ENCODE measurements at places on chromosomes 2 and 18.

- DNase-seq, result no peak
Observed at GRCh38 chr2:203451011-203451410, 84.1 kb downstream of the RAPH1 start.

DNA sequence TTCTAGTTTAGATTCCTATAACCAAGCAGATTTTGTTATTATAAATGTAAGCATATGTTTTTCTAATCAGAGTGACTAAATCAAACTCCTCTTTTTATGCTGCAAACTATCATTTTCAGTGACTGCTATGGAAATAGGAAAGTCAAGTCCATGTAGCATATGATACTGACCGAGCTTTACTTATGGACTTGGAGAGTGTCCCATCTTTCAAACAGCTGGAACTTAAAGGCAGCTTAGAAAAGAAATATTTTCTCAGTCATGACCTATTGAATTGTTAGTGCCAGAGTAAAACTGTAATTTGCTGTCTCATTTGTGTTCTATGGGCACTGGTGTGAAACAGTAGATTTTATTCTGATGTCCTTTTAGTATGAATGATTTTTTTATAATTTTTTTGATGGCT lies 76.7 kb downstream of the PHLPP1 start:
- no peak for DNase-seq

DNA sequence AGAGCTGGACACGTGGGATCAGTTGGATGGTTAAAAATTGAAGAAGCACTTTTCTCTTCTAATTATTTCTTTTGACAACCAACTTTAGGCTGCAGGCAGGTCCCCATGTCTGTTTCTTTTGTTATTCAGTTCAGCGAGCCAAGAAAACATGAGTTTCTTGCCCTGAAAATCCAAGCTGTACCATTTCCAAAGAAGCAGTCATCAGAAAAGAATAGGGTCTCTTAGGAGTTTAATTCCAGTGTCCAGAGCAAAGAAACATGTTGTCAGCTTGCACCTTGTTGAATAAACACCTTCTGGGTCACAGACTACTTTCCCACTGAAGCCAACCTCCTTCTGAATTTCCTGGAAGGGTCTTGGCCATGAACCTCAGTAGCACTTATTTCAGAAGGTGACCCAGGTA lies 170.5 kb upstream of the COPS8 start:
- DNase-seq, result no peak

DNA sequence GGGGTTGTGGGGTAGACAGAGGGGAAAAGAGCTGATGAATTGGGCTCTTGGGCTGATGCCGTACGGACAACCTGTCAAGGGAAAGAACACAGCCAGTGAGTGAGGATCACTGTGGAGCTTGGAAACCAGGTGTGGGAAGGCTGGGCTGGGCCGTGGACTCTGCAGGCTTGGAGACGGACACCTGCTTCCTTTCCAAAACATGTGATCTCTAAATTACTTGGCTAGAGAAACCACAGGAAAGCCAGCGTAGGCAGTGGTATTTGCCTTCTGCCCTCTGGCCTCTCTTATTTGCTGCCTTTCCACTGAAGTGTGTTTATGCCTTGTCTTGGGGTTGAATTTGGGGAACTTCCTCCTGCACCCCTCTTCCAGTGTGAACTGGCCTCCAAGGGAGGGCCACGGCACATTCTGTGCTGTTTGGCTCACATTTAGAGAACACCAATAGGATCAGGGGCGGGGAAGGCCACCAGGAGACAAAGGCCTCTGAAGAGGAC lies 267.7 kb downstream of the PRKCE start:
- DNase-seq, result no peak

DNA sequence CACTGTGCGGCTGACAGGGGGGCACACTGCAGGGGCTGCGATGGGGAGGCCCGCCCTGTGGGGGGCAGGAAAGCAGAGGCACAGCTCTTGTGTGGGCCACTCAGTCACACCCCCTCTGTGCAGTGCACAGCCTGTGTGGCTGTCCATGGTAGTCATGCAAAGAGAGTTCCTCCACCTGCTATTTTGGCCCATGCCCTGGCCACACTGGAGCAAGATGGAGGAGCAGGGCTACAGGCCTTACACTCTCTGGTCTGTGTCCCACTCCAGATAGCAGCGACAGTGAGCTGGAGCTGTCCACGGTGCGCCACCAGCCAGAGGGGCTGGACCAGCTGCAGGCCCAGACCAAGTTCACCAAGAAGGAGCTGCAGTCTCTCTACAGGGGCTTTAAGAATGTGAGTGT lies 28.5 kb upstream of the FAHD2A start:
- no peak for DNase-seq

DNA sequence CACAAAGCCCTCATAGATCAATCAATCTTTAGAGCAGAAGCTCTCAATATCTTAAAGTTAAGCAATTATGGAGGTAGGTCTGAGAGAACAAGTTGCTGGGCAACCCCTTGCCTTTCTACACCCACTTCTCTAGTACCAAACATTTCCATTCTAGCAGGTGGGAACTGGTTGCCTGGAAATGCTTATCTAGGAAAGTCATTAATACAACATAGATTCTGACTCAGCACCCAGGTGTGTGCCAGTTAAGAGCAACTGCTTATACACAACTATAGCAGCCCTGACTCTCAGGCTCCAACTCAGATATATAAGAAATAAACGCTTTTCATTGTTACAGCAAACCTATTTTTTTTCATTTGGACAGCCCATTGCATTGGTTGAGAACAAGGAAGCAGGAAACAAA lies 237.7 kb downstream of the IRS1 start:
- DNase-seq, result no peak

GRCh38 chr2:34251578-34251977 lies 652.5 kb upstream of the FAM98A start:
- DNase-seq, result no peak

GRCh38 chr18:56235481-56236013 lies 402.8 kb downstream of the TXNL1 start:
- DNase-seq, result no peak

GRCh38 chr2:47072728-47073191 lies 82.3 kb downstream of the STPG4 start:
- DNase-seq, result no peak

DNA sequence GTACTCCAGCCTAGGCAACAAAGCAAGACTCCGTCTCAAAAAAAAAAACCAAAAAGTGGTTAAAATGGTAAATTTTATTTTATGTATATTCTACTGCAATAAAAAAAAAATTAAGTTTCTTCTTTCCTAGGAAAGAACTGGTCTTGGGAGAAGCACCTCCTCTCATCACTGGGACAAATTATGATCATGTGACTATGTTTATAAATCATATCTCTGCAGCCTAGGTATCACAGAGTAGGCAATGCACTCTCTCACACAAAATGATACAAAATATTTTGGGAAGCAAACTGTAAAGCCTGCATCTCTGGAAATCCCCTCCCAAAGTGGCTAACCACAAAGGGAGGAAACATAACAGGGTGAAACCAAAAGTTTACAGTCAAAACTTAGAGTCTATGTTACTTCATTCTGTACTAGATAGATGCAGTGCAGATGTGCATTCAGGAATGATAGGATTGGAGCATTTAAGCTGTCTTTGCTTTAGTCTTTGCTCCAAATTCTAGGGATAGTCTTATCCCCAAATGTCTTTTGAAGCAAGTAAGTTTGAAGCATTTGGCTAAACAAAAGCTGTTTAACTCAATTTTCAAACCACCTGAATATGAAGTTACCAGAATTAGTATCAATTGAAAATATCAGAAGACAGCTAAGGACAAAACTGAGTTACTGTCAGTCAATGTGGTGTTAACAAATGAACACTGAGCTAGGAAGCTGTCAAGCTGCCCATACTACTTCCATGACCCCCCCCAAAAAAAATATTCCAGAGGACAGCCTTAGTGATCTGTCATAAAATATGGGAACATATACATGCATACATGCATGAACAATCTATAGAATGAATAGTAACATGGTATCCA lies 21.1 kb upstream of the MALT1 start:
- no peak for DNase-seq

- no peak for DNase-seq
Observed at GRCh38 chr2:217451666-217452065, 551.1 kb downstream of the TNS1 start.

DNA sequence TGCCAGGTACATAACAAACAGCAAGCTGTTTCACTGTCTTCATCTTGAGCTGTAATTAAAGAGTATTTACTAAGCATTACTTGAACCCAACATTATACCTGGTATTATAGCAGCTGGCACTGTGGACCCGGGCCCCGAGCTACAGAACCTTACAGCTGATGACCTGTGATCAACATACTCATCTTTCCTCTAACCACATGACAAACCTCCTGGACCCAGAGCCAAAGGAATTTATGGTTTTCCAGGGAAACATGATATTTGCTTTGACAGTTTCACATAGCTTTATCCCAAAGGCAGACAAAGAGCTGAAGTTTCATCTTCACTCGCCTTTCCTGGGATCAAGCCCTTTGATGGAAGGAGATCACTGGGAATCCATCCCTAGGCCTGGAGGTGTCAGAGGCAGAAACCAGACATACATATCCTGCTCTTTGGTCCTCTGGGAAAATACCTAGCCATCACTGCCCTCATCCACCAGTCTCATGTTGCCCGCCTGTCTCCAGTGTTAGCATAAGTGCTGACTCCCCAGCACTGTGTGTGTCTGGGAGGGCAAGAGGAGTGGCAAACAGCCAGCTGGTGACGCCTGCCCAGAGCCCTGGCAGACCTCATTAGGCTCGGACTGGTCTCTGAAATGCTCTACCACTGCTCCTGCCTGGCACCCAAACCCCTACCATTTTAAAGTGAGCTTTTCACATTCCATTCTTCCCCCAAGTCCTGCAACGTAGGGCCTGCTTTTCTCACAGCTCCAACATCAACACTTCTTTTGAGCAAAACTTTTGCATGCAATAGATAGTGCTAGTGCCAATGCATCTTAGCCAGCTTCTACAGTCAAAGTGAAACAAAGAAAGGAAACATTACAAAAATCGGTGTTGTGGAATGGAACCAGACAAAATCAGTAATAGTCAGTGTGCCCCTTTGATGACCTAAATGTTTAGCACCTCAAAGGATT lies 138.8 kb upstream of the CTAGE1 start:
- no peak for DNase-seq

GRCh38 chr2:23563673-23564614 lies 179.0 kb downstream of the KLHL29 start:
- DNase-seq, result no peak

DNA sequence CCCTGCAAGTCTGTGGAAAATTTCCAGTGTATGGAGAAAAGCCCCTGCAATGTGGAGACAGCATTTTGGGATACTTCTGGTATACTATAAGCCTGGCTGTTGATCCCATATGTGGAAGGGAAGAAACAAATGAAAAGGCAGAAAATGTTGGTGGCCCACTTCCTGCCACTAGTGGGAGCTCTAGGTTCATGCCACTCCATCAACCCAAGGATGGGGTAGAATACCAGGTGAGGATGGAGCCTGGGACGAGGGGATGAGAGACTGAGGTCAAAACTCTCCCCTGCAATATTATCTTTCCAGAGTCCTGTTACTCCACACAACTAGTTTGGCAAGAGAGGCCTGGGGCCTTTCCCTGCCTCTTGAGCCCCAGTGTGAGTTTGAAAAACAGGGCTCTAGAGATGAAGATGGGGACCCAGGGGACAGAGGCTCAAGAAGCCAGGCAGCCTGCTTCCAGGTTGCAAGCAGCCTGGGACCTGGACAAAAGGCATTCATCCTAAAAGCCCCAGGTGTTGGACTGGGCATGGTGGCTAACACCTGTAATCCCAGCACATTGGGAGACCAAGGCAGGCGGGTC lies 31.9 kb downstream of the BMP10 start:
- DNase-seq, result peak; percentile 24

GRCh38 chr2:23454501-23455120 lies 69.6 kb downstream of the KLHL29 start:
- DNase-seq, result no peak

DNA sequence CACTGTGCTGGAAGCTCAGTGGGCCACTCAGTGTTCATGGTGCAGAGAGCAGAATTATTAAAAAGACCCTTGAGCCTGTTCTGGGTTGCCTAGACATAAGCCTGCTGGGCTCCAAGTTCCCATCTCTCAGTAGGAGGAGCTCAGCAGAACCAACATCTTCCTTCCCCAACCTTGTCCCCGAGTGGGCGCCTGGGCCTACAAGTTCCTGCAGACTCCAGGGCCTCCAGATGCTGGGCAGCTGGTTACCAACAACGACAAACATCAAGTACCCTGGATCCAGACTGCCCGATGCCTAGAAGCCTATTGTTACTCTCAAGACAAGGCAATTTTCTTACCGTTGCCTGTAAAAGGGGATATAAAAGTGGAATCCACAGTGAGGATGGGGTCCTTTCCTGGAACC lies 214.2 kb downstream of the HAUS1 start:
- DNase-seq, result no peak

- no peak for DNase-seq
Observed at GRCh38 chr2:175806570-175806969, 195.5 kb downstream of the LNPK start.

- DNase-seq, result no peak
Observed at GRCh38 chr2:42286268-42286946, 74.6 kb downstream of the COX7A2L start.

DNA sequence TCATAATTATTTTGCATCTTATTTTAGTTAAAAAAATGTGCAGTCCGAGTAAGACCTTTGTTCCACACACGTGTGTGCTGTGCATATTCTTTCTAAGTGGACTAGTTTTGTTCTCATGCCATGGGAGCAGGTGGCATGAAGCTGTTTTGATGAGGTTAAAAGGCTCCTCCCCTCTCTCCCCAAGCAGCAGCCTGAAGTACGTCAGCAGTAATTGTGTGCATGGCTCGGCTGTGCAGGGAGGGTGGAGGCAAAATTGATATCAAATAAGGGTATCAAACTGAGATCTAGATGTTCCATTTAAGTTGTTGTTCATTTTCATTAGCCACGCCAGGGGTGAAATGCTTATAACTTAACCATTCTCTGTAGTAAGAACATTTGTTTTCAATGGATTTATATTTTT lies at the start of gene NYAP2:
Gene NYAP2, plus strand, starts transcription at position 207 of the 400 bp plus-strand sequence. CDS start 9,171 bp downstream, outside the sequence.
- no peak for DNase-seq

GRCh38 chr2:21041943-21042707 lies 1.7 kb downstream of the APOB start:
- DNase-seq, result no peak

GRCh38 chr2:46325182-46325928 lies 28.1 kb downstream of the EPAS1 start:
- DNase-seq, result no peak

- DNase-seq, result no peak
Observed at GRCh38 chr18:32909798-32910561, 137.2 kb upstream of the KLHL14 start.

- DNase-seq, result peak; percentile 36
Observed at GRCh38 chr2:219706823-219707281, 79.4 kb downstream of the SLC4A3 start.

GRCh38 chr2:213189001-213189899 lies 37.8 kb upstream of the IKZF2 start:
- no peak for DNase-seq

GRCh38 chr2:29015701-29016470 lies 34.8 kb downstream of the TOGARAM2 start:
- DNase-seq, result no peak

Measured in H54 (cell line).